B cell (primary cell): ENCODE measurements at places on chromosomes 4 and X. TPM values are rescaled to one million over a fixed set of nuclear protein-coding genes. Genes with fewer than 3 reads are reported as not detected.

- no peak for DNase-seq
Measured at GRCh38 chrX:150582338-150582948, 14.0 kb downstream of the MTM1 start.

- DNase-seq: no peak
Measured at GRCh38 chr4:31613946-31614623, 893.9 kb downstream of the PCDH7 start.

- DNase-seq: no peak
Measured at GRCh38 chr4:101763576-101763975, 27.0 kb upstream of the BANK1 start.

GRCh38 chrX:17788956-17789562 is 51.8 kb downstream of the SCML1 start:
- no peak for DNase-seq

DNA sequence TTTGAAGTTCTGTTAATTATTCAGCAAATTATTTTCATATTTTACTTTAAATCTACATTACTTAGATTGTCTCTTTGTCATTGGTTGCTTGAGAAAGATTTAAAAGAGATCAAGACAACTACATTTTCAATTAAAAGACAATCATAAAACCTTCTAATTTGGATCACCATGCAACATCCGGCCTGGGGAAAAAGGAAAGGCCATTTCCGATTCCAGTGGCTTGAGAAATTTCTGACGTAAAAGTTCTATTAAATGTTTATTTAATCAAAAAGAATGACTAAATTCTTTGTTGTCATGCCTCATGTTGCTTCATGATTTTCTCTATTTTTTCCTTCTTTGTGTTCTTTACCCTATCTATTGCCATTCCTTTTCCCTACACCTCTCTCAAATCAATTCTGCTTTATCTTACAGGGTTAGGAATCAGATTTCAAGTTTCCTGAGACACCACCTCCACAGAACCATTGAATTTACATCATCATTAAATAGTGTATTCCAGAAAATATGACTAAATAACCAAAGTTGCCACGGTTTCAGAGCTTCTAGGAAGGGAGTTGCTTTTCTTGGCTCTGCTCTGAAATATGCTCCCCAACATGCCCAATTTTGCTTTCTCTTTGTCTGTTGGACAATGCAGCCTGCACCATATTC is 124.6 kb upstream of the ACSL4 start:
- no peak for DNase-seq

- no peak for DNase-seq
Measured at GRCh38 chr4:149409555-149409962, 406.1 kb downstream of the IQCM start.

- no peak for DNase-seq
Measured at GRCh38 chr4:76765473-76766183, 132.3 kb downstream of the SOWAHB start.

DNA sequence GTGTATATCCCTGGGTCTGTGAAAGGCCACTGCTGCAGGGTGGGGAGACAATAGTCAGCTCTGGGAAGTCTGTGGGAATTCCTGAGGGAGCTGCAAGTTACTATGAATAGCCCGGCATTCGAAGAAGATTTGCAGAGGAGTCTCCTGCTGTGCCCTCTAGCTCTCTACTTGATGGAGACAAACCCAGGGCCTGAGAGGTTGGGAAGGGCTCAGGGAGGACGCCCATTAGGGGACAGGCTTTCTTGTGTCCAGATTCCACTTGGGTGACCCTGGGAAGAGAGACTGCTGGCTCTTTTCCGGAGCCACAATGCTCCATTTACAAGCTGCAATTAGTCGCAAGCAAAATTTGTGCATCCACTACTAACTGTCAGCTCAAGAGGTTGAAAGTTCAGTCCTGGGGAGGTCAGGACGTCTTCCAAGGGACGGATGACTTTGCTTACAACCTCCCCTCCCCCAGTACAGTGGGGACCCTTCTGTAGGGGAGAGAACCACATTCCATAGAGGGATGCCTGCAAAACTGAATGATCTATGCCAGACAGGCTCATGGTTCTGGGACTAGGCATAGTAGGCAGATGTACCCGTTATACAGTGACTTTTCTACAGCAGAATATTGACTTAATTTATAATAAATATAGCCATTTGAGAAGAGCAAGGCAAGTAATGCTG is 48.2 kb upstream of the PHOX2B start:
- no peak for DNase-seq

- no peak for DNase-seq
Measured at GRCh38 chr4:159104694-159105414, 2.0 kb downstream of the RAPGEF2 start.

- no peak for DNase-seq
Measured at GRCh38 chr4:155657169-155657568, 9.5 kb upstream of the GUCY1A1 start.

DNA sequence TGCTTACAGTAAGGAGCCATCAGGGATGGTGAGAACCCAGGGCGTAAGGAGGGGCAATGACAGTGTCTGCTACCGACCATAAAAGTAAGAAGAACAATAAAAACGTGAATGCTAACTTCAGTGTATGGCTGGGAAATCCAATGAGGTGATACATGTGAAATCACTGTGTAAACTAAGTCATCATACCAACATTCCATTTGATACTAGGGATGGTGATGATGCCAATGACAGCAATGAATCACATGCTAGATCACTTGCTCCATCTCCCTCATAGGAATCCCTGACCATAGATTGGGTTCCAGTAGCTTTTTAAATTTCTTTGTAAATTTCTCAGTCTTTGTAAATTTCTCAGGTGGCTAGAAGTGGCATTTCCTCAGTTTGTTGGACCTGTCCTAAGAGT is 146.3 kb downstream of the SMIM20 start:
- no peak for DNase-seq

GRCh38 chr4:101256222-101256621 is 91.1 kb downstream of the PPP3CA start:
- DNase-seq: no peak

GRCh38 chrX:148552775-148553174 is 52.4 kb downstream of the AFF2 start:
- no peak for DNase-seq

DNA sequence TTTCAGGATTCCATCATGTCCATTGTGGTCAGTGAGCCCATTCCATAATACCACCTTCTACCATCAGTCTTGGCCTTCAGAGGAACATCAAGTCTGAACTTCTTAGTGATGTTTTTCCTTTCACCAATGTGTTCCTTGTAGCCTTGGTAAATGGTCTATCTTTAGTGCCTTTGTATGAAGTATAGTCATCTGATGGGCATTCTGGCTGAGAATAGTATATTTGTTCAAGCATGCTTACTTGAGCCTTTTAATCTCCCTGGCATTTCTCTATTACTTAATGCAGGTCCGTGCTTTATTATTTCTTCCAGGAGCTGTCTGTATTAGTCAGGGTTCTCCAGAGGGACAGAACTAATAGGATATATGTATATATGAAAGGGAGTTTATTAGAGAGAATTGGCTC is 99.7 kb downstream of the TLL1 start:
- DNase-seq: no peak

DNA sequence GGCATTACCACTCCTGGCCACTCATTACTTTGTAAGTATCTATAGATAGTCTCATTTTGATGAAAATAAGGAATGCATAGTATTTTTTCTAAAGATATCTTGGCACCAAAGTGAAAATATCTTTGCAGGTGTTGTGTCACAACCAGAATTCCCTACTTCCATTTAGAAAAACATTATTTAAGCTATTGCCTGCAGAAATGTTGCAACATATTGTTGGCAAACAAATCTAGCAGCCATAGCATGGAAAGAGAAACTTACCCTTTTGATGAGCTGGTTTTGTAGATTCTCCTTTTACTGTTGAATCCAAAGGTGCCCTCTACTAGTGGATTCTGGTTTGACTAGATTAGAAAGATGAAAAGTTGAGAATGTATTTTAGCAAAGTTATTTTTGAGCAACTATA is 138.8 kb downstream of the AREG start:
- no peak for DNase-seq

GRCh38 chr4:71974681-71975080 is 57.1 kb upstream of the NPFFR2 start:
- DNase-seq: no peak

- DNase-seq: no peak
Measured at GRCh38 chrX:32987142-32987541, 224.2 kb downstream of the DMD start.

DNA sequence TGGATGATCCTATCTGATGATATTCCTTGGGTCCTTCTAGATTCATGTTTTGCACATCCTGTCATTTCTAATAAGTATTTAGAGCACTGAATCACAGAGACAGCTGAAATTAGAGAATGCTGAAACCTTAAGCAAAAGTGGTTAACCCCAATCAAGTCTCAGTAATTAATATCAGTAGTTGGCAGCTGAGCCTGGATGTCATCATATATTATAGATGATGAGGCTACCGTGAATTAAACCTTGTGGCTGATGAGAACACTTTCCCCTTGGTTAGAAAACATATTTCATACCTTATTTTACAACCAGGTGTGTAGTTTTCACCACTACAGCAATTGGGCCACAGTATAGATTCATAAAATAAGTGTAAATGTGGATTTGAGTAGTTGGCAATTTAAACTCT is 499.0 kb downstream of the PDGFC start:
- no peak for DNase-seq

DNA sequence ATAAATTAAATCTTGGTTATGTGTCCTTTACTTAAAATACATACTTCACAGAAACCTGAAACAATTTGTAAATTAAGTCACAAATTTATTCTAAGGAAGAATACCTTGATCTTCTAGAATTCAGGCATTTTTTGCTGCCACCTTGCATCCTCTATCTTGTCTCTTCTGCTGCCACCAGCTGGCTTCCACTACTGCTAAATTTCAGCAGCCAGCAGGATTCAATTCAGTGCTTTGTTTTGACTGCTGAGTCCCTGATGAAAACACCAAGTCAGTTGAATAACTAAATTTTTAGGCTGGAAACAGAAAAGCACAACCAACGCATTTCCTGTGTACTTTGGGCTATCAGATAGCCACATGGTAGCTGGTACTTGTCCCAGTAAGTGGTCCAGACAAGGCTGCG is 2.4 kb upstream of the MBTPS2 start:
- no peak for DNase-seq

GRCh38 chrX:133448512-133449076 is 33.3 kb upstream of the GPC4 start:
- DNase-seq: no peak

Gene DACH2
- polyA plus RNA-seq: 0.06 and 0.07 TPM in 2 replicates

Gene SH3D19
- 0.01 TPM in 1 of 2 replicates, not detected in the other for polyA plus RNA-seq

Gene HAUS3
- 8.2 and 18.7 TPM in 2 replicates for polyA plus RNA-seq

Gene BTK
- polyA plus RNA-seq: 157 and 166 TPM in 2 replicates

Gene ZC4H2
- polyA plus RNA-seq: 9.0 and 12.8 TPM in 2 replicates

Gene AR
- polyA plus RNA-seq: not detected in 2 replicates

Gene HOPX
- polyA plus RNA-seq: 14.2 and 29.2 TPM in 2 replicates

Gene GABRA4
- not detected in 2 replicates for polyA plus RNA-seq

Gene MAGEA2B
- polyA plus RNA-seq: not detected in 2 replicates

Gene LRCH2
- polyA plus RNA-seq: not detected in 2 replicates

Gene NEIL3
- not detected in 2 replicates for polyA plus RNA-seq

Gene PABPC4L
- not detected in 2 replicates for polyA plus RNA-seq

Gene TRAM1L1
- not detected in 2 replicates for polyA plus RNA-seq

Gene TBX22
- not detected in 2 replicates for polyA plus RNA-seq
